ENCODE measurements at places on chromosomes 2 and 18.

GRCh38 chr2:218257390-218257981 is 3.3 kb upstream of the GPBAR1 start:
- DNase-seq = no peak

- no peak for DNase-seq
Measured at GRCh38 chr2:199847181-199847864, 3.7 kb downstream of the FTCDNL1 start.

GRCh38 chr2:18066066-18066465 is 187.6 kb downstream of the KCNS3 start:
- DNase-seq = no peak

- DNase-seq = no peak
Measured at GRCh38 chr2:107592280-107592624, 234.4 kb upstream of the RGPD4 start.

DNA sequence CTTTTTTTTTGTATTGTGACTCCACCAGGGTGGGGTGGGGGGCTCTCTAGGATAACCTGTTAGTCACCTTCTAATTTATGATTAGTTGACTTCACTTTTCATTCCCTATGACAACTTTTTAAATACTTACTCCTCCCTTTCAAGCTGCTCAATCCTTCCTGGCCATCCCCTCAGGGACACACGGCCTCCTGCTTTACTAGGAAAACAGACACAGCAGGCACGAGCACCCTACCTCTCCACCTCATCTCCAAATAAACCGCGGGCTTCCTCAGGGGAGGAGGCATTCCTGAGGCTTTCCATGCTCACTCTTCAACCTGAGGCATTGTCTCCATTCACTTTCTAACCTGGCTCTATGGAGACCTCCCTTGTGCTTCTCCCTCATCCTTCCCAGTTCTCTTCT is 33.0 kb downstream of the B4GALT6 start:
- no peak for DNase-seq

DNA sequence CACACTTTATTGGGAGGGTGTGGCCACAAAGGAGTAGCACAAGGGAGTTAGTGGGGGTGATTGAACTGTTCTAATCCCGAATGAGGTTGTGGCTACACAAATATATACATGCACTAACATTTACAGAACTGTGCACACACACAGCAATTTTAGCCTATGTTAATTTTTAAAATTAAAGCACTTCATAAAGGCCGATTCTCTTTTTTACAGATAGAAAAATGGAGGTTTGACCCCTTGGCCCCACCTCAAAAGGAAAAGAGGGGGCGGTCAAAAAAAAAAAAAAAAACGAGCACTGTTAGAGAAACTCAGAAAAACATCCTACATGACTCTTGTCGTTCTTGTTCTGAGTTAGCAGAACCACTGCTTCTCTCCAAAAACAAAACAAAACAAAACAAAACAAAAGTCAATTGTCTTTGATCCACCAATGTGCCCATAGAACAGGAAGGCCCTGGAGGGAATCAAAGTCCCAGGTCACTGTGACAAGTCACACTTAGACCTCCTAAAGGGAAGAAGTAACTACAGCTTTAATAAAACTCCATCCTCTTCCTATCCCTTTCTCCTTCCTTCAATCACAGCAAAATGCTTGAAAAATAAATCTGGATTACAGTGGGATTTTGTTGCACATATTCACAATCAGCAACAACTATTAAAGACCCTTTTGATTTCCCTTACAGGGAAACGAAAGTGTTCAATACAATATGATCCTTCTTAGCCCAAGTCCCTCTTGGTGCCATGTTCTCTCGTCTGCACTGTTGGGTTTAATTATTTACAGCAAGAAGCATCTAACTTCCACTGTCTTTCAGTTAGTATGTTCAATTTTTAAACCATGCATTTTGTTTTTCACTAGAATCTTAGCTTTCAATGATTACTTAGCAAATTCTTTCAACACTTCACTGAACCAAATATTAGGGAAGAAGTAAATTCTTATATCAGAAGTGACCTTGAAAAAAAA is 16.6 kb downstream of the LRP2 start:
- DNase-seq = no peak

- DNase-seq = peak; percentile 38
Measured at GRCh38 chr2:126792186-126792585, 106.5 kb upstream of the TEX51 start.

DNA sequence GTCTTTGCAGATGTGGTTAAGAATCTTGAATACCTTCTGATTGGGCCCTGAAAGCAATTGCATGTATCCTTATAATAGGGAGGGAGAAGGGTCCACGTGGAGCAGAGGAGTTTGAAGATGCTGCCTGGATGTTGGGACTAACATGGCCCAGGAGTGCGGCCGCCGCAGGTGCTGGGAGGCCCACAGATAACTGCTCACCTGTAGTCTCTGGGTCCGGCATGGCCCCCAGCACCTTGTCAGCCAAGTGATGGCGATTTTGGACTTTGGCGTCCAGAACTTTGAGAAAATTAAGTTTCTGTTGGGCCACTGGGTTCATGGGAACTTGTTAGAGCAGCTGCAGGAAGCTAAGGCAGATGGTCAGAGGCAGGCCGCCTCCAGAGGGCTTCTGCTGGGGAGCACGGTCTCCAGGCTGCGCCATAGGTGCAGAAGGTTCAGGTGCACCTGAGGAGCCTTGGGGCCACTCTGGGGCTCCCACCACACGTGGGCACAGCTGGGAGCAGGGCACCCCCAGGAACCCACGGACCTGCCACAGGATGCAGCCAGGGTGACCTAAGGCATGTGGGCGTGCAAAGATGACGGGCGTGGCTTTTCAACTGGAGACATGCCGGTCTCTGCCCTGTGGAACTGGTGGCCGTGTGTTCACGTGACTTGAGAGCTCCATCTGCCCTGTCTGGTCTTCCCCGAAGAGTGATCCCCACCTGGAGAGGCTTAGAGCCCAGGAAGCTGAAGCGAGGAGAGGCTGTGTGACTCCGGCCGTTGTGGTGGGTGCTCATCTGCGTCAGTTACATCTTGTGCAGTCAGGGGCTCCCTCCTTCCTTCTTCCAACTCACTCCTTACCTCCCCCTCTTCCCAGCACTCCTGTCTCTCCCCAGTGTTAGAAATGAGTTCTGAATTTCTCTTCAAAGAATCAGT is 277.3 kb downstream of the AGAP1 start:
- peak; percentile 52 for DNase-seq

- DNase-seq = no peak
Measured at GRCh38 chr2:132473174-132473883, 56.7 kb downstream of the GPR39 start.

GRCh38 chr2:219041252-219041651 is at the start of gene CFAP65:
CFAP65 (minus strand) TSS chr2:219041516; CDS start chr2:219039048, 2,468 bp downstream.
- no peak for DNase-seq

- no peak for DNase-seq
Measured at GRCh38 chr2:160077912-160078810, 15.7 kb upstream of the PLA2R1 start.

GRCh38 chr2:133802409-133803039 is 234.3 kb upstream of the NCKAP5 start:
- no peak for DNase-seq

GRCh38 chr2:55045780-55046179 is 4.5 kb downstream of the RTN4 start:
- no peak for DNase-seq

GRCh38 chr2:153145470-153145978 is 333.0 kb downstream of the RPRM start:
- no peak for DNase-seq

GRCh38 chr2:169343202-169343601 is 19.1 kb downstream of the LRP2 start:
- DNase-seq = no peak

- no peak for DNase-seq
Measured at GRCh38 chr2:161134547-161135518, 25.4 kb upstream of the TANK start.

GRCh38 chr2:14433946-14434495 is 198.5 kb upstream of the LRATD1 start:
- DNase-seq = no peak

- DNase-seq = peak; percentile 77
Measured at GRCh38 chr18:69400253-69400975, at the start of gene DOK6. DOK6 (plus strand) TSS chr18:69400888.

DNA sequence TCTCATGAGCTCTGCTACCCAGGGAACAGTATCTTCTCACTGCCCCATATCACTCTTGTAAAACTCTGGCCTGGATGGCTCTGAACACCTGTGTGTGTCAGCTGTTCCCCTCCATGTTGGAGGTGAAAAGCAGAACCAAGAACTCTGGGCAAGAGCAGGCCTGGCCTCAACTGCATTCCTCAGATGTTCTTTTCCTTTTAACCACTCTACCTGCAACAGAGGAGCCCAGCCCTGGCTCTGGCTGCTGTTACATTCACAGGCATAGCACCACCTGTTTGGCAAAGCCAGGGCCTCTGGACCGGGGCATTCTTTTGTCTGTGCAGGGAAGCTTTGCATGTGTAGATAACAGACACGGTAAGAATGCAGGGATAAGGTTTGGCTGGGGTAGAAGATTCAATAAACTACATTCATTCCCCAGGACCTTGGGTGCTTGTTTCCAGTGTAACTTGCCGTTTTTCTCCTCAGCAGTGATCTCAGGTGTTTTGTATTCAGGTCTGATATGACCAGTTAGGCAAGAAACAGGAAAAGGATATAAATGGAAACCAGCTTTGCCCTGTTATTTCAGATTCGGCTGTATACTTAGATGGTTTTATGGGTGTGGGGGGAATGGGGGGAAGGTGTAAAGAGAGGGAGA is 95.1 kb downstream of the SPTBN1 start:
- no peak for DNase-seq

- DNase-seq = no peak
Measured at GRCh38 chr2:240359695-240360094, 75.8 kb upstream of the GPC1 start.

DNA sequence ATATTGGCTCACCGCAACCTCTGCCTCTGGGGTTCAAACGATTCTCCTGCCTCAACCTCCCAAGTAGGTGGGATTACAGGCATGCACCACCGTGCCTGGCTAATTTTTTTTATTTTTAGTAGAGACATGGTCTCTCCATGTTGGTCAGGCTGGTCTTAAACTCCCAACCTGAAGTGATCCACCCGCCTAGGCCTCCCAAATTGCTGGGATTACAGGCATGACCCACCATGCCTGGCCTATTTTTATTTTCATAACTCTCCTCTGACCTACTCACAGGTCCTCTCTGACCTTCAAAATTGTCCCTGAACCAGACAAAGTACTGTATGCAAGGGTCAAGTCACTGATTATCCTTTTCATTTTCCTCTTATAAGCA is 16.0 kb upstream of the KLHL23 start:
- DNase-seq = no peak

DNA sequence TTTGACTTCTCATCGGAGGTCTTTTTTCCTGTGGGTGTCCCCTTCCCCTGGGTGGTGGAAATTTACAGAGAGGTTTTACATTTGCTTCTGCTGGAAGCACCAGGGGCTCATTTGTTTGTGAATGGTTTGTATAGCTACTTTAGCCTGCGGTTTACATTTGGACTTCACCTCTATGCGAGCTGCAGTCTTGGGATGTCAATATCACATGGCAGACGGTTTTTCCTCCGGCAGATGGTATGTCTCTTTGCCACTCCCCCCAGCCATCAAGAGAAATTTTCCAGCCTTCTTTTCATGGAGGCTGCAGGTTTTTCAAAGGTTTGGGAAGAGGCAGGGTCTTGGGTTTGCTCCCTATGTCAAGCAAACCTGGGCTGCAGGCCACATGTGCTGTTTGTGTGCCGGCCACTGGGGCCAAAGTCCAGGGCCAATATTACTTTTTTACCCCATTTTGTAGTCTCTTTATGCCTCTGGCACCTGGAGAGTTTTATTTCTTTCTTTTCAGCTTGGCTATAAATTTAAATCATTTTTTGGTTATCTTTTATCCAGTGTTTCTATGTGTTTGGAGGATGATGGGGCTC is 23.9 kb upstream of the BOD1L2 start:
- no peak for DNase-seq

- no peak for DNase-seq
Measured at GRCh38 chr2:220916931-220917330, 655.2 kb downstream of the EPHA4 start.

DNA sequence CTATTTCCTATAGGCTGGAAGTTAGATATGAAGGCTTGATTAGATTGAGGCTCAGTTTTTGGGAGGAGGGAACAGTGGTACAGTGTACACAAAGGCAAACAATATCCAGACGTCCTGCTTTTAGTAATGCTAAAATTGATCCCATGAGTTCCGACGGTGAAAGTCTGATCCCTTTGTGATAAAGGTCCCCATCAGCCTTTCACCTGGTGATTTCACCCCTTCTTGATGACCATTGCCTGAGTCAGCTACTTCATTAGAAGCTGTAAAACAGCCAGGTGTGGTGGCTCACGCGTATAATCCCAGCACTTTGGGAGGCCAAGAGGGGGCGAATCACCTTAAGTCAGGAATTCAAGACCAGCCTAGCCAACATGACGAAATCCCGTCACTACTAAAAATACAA is 29.7 kb downstream of the TWSG1 start:
- DNase-seq = no peak

DNA sequence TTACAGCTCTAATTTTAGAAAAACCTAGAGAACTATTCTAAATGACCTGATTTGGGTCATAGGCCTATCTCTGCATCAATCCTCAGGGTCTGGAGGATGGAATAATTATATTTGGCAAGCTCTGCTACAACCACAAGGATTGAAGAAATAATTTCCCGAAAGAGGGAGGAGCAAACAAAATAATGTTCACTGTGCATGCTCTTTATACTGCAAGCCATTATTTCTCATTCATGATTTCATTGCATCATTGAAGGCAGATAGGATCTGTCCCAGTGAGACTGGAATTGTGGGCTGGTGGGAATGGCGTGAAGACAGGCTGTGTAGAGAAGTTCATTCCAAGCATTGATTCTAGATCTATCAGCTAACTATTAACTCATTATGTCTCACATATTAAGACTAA is 12.7 kb upstream of the MAPRE2 start:
- no peak for DNase-seq

DNA sequence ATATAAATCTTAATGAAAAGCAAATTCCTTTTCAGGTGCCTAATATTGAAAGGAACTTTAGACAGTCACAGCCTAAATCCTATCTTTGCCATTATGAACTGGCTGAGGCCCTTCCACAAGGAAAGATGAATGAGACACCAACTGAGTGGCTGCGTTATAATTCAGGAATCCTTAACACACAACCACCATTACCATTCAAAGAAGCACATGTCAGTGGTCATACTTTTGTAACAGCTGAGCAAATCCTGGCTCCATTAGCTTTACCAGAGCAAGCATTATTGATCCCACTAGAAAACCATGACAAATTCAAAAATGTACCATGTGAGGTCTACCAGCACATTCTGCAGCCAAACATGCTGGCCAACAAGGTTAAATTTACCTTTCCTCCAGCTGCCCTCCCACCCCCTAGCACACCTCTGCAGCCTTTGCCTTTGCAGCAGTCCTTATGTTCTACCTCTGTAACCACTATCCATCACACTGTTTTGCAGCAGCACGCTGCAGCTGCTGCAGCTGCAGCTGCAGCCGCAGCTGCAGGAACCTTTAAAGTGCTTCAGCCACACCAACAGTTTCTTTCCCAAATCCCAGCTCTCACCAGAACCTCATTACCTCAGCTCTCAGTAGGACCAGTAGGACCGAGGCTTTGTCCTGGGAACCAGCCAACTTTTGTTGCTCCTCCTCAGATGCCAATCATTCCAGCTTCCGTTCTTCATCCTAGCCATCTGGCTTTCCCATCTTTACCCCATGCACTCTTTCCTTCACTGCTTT is 340.1 kb downstream of the ZNF804A start:
- DNase-seq = no peak

GRCh38 chr18:79849328-79850207 is 51.8 kb downstream of the KCNG2 start:
- DNase-seq = no peak

- DNase-seq = no peak
Measured at GRCh38 chr2:69026026-69026425, 13.0 kb downstream of the ANTXR1 start.

- DNase-seq = no peak
Measured at GRCh38 chr2:161017780-161018470, 142.3 kb upstream of the TANK start.

- no peak for DNase-seq
Measured at GRCh38 chr18:62164855-62165487, 21.9 kb downstream of the PIGN start.

Measured in coronary artery (tissue), 2 donors.